ENCODE measurements at places on chromosomes 3 and 15. TPM values are rescaled to one million over a fixed set of nuclear protein-coding genes. Genes with fewer than 3 reads are reported as not detected.

The CCR5 gene
- total RNA-seq = not detected

The LTK gene
- 0.38 TPM for total RNA-seq

DNA sequence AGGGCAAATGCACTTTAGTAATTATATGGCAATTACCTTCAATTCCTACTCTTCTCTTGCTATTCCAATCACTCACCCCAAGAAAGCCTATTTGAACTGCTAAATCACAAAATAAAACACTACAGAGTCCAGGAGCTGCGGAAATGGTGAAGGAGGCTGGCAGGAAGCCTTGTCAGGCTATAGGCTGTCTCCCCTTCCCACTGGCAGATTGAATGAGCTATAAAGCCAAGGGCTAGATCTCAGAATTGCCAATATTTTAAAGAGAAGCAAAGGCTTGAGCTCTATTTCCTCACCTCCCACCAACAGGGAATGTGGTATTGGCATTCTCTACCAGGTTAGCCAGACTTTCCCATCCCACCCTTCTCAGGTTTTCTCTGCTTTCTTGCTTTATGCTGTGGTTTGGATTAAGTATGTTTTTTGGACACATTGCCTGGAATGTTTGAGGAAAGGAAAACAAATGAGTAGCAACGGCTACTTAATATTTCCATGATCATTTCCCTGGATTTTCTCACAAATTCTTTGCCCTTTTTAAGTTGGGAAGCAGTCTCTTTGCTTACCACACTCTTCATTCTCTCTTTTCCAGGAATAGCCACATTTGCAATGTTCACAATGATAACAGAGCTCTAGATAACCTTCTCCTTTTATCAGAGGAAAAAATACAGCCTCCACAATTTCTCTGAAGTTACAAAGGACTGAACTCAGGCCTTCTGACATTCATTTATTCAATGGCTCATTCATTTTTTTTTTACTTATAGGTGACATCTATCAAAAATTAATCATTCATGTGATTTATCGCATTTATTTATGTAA lies 1125.4 kb downstream of the ROBO1 start:
- peaks cover 5% of the 10 kb centered on the region for H3K4me1 ChIP-seq
- H3K4me3 ChIP-seq = no peak overlapping the region
- no peak for DNase-seq
- no peak overlapping the region for H3K27ac ChIP-seq

The ZNF660 gene
- 11.7 TPM for total RNA-seq

GRCh38 chr15:58873267-58873666 lies 60.2 kb downstream of the SLTM start:
- no peak overlapping the region for H3K27ac ChIP-seq
- no peak for DNase-seq
- H3K4me1 ChIP-seq = no peaks in the 10 kb centered on the region
- peaks cover 8% of the 10 kb centered on the region for H3K36me3 ChIP-seq
- H3K27me3 ChIP-seq = no peaks in the 10 kb centered on the region

GRCh38 chr3:138078901-138079344 lies 36.5 kb downstream of the DZIP1L start:
- H3K36me3 ChIP-seq = peaks cover 5% of the 10 kb centered on the region
- no peaks in the 10 kb centered on the region for H3K4me1 ChIP-seq
- H3K4me3 ChIP-seq = no peak overlapping the region
- no peaks in the 10 kb centered on the region for H3K27me3 ChIP-seq

- H3K4me3 ChIP-seq = no peak overlapping the region
- no peaks in the 10 kb centered on the region for H3K36me3 ChIP-seq
- DNase-seq = peak; percentile 13
- no peak overlapping the region for H3K27ac ChIP-seq
These were observed 68.6 kb downstream of the FILIP1L start for GRCh38 chr3:100045696-100046095.

DNA sequence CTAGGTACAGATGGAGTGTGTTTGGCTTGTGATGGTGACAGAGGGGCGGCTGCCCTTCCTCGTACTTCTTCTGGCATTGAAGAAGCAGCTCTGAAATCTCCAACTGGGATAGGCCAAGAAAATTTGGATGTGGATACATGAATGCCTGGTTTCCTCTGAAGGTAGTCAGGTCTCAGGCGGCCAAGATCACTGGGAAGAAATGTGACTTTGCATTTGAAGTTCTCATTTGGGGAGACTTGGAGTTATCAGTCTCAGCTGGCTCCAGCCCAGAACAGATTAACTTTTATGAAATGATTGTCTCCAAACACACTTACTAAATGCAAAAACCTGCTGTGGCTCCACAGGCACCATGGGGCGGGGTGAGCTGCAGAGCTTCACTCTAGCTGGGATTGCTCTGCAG lies 215.9 kb downstream of the THSD4 start:
- no peak overlapping the region for H3K27ac ChIP-seq
- H3K4me3 ChIP-seq = no peak overlapping the region
- no peak for DNase-seq
- no peaks in the 10 kb centered on the region for H3K27me3 ChIP-seq
- no peaks in the 10 kb centered on the region for H3K36me3 ChIP-seq

- H3K4me1 ChIP-seq = no peaks in the 10 kb centered on the region
- peak; percentile 42 for DNase-seq
- no peaks in the 10 kb centered on the region for H3K27me3 ChIP-seq
- no peak overlapping the region for H3K27ac ChIP-seq
- H3K36me3 ChIP-seq = no peaks in the 10 kb centered on the region
- no peak overlapping the region for H3K4me3 ChIP-seq
These were observed 79.4 kb downstream of the KLF15 start for GRCh38 chr3:126277629-126278378.

DNA sequence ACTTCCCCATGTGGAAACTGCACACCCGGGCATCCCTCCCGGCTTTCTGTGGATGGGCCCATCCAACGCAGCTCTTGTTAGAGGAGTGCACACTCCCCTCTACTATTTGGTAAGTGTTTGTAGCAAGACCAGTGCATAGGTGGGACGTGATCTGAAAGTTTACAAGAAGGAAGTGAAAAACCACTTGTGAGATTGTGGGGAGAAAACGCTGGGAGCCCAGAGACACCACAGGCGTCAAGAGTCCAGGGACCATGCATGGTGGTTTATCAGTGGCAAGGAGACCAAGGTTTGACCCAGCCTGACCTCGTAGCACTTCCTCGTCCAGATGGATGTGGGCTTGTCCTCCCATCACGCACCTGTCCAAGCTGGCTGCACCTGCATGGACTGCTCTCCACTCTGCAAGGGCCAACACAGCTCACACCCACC lies 51.6 kb downstream of the ATP10A start:
- no peaks in the 10 kb centered on the region for H3K27me3 ChIP-seq
- no peak for DNase-seq
- peaks cover 7% of the 10 kb centered on the region for H3K4me1 ChIP-seq
- H3K27ac ChIP-seq = no peak overlapping the region

GRCh38 chr3:39011191-39011736 lies 40.5 kb downstream of the SCN11A start:
- no peak for DNase-seq
- H3K4me3 ChIP-seq = no peak overlapping the region
- H3K36me3 ChIP-seq = no peaks in the 10 kb centered on the region

DNA sequence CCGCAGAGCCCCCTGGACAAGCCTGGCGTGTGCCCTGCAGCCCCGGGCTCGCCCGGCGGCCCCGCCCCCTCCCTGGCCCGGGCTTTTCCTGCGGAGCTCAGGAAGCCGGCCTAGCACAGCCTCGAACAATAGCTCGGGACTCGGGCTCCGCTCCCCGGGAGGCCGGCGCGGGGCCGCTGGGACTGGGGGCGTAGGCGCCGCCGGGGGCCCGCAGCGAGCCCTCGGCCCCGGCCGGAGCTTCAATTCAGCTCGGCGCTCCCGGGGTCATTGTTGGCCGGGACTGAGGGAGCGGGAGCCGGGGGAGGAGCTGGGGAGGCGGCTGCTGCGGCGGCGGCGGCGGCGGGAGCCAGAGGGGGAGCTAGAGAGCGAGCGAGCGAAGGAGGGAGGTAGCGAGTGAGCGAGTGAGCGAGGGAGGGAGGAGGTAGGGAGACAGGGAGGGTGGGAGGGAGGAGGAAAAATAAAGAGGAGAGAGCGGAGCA lies 41.0 kb upstream of the ROPN1 start:
- peak overlapping the region; percentile 68 for H3K4me3 ChIP-seq
- H3K27me3 ChIP-seq = peaks cover 37% of the 10 kb centered on the region
- H3K36me3 ChIP-seq = no peaks in the 10 kb centered on the region
- H3K27ac ChIP-seq = peak overlapping the region; percentile 30
- H3K4me1 ChIP-seq = peaks cover 2% of the 10 kb centered on the region

The STAG1 gene
- total RNA-seq = 23.4 TPM

DNA sequence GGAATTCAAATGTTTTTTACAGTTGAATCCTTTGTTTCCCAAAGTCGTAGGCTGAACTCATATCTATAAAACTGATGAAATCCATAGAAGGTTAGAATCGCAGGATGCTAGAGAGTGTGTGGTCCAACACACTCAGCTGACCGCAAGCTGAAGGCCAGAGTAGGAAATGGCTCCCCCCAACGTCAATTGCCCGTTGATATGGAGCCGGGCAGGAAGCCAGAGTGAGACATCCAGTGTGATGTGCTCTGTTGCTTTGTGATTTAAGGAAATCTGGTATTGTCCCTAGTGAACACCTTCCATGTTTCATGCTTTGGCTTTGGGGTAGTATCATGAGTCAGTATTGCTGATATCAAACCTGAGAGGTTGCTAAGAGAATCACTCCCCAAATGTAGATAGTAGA lies 5.8 kb upstream of the MEX3B start:
- no peak overlapping the region for H3K4me3 ChIP-seq
- H3K27ac ChIP-seq = no peak overlapping the region
- no peak for DNase-seq
- H3K36me3 ChIP-seq = no peaks in the 10 kb centered on the region
- no peaks in the 10 kb centered on the region for H3K27me3 ChIP-seq

DNA sequence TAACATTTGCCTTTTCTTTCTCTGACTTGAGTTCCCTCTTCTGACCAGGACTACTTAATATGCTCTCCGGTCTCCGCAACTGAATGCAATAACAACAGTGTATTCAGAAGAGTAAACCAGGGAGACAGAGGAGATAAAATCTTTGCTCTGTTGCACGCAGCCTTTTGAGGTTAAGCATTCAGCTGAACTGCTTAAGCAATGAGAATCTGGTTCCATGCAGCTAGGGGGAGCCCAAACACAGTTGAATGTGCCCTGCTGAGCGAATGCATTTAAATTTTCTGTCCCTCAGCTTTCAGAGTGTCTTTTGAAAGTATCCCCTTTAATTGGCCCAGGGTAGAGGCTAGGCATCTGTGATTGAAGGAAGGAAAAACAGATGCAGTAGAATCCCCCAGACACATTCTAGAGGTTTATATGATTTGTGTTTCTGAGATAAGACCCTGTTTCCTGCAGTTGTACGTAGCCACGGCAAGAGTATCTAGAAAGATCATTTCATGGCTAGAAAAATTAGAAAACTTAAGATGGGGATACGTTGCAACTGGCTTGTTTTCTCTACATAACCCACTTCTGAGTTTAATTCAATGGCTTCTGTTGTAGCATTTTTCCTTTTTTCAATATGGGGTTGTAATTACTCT lies 309.6 kb downstream of the TUSC7 start:
- H3K4me1 ChIP-seq = no peaks in the 10 kb centered on the region

The TTC21A gene
- total RNA-seq = 2.8 TPM

The NCBP2 gene
- total RNA-seq = 96.7 TPM

GRCh38 chr15:63157891-63158431 lies 684 bp upstream of the RPS27L start:
- H3K27me3 ChIP-seq = no peaks in the 10 kb centered on the region
- DNase-seq = no peak
- peak overlapping the region; percentile 83 for H3K27ac ChIP-seq
- H3K4me3 ChIP-seq = peak overlapping the region; percentile 90

The DPPA2 gene
- 12.6 TPM for total RNA-seq

DNA sequence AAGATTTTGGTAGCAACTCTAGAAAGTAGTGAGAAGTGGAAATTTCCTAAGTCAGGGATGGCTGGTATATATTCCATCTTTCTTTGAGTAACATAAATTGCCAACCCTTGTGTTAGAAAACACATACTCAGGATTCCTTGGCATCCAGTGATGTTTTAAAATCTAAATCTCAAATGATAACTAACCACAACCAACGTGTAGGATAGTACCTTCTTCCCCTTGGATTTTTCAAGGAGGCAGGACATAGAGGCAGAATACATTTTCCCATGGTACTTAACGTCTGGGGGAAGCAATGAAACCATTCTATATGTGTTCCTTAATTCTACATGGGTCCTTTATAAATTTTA lies 93.4 kb downstream of the WDR76 start:
- H3K36me3 ChIP-seq = no peaks in the 10 kb centered on the region
- H3K4me1 ChIP-seq = peaks cover 9% of the 10 kb centered on the region
- H3K27me3 ChIP-seq = no peaks in the 10 kb centered on the region
- H3K27ac ChIP-seq = no peak overlapping the region
- no peak for DNase-seq

DNA sequence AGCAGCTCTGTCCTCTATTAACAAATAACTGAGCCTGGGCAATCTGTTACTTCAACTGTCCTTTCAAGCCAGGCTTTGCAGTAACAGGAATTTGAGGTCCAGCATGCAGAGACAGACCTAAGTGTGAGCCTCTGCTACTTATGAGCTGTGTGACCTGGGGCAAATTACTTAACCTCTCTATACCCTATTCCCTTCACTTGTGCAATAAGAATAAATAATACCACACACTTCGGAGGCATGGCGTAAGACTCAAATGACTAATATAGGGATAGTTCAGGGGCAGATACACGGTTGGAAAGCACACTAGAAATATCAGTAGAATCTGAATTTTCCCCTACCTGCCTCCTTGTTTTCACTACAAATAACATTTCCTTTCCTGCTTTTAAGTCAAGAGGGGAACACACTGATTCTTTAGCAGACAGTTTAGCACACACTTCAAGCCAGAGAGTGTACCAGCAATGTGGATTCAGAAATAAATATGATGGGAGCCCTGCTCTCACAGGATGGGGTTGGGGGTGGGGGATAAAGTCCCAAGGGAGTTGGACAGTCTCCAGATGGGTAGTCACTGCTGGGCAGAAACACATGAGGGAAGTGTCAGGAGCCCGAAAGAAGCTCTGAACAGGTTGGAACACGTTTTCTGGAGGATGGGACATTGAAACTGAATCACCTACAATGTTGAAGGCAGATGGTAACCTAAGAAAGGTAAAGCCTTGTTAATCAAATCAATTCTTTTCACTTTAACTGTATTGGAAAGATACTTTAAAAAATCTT lies 61.8 kb upstream of the RBP1 start:
- H3K36me3 ChIP-seq = no peaks in the 10 kb centered on the region
- no peak for DNase-seq
- no peaks in the 10 kb centered on the region for H3K4me1 ChIP-seq
- H3K27ac ChIP-seq = no peak overlapping the region
- no peaks in the 10 kb centered on the region for H3K27me3 ChIP-seq
- no peak overlapping the region for H3K4me3 ChIP-seq

Measured in H1 (cell line).